CD4-positive, alpha-beta T cell treated with Interleukin-15 for 4 hours (primary cell): ENCODE measurements at places on chromosomes 3 and 15.

- no peak for DNase-seq
These were observed 72.4 kb downstream of the TBC1D2B start for GRCh38 chr15:78004919-78005634.

GRCh38 chr3:20186600-20187004 lies 596 bp upstream of the SGO1 start:
- no peak for DNase-seq

DNA sequence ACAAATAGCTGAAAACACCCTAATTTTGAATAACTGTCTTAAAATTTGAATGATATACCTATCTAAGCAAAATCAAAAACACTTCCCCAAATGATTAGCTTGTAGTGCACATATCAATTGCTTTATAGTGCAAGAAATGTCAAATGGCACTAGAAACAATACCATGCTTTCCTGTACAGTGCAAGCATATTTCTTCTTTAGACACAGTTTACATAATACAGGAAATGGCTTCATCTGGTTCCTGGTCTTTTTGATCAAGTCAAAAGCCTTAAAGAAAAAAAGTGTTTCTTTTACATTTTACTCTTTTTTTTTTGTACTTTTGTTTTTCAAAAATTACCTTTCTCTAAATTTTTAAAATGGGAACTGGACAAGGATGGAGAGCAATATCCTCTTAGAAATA lies 352.1 kb downstream of the MECOM start:
- no peak for DNase-seq

- no peak for DNase-seq
These were observed 44.6 kb downstream of the RFX7 start for GRCh38 chr15:56199038-56199437.

- DNase-seq, result no peak
These were observed 778 bp downstream of the MTMR10 start for GRCh38 chr15:30990446-30991254.

GRCh38 chr3:108380128-108380795 lies 83.9 kb downstream of the HHLA2 start:
- DNase-seq, result no peak

GRCh38 chr3:12222775-12223485 lies 64.2 kb upstream of the TIMP4 start:
- DNase-seq, result no peak

DNA sequence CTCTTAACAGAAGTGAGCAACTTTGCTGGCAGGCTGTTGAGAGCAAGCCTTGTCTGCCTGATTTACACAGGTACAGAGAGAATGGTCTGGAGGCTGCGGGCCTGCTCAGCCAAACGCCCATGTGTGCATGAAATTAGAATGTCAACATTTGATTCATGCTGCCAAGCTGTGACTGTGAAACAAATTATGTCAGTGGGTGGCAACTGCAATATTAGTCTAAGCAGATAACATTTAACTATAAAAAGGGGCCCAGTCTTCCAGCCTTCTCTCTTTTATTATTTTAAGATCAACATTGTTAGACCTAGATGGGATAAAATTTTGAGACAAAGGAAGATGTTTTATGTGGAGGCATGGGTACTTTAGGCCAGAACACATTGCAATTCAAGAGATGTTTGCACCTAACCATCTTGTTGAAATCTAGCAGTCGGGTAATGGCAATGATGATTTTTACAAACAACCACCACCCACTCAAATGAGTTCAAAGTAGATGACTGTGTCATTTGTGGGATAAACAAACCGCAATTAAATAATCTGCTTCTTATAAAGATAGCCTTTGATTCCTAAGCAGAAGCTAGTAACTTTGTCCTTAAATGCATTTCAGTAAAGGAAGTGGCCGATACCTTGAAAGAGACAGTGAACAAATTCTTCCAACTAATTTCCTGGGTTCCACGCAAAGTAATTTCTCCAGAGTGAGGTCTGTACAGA lies 70.2 kb downstream of the FOXB1 start:
- no peak for DNase-seq

- no peak for DNase-seq
These were observed 4.4 kb upstream of the ATP2C1 start for GRCh38 chr3:130889416-130889946.

- no peak for DNase-seq
These were observed at the start of gene CACNA2D3 for GRCh38 chr3:54122324-54123002. Gene CACNA2D3, plus strand, starts transcription at chr3:54122552.

DNA sequence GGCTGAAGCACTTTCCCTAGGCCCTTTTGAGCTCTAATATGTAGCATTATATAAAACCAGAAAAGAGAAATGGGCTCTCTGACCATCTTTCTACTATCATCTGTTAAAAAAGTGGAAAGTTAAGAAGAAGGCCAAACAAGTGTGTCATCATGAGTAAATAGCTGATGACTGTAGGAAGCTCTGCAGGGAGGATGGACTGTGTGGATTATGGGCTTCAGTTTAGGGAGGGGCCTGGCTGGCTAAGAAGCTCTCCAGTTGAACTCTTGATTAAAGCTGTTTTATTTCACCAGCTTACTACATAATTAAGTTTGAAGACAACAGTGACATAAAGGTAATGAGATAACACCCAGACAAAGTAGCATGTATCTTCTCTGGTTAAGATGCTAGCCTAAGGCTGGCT lies 30.6 kb downstream of the INTS14 start:
- DNase-seq, result no peak

- no peak for DNase-seq
These were observed 1121.4 kb upstream of the ALCAM start for GRCh38 chr3:104245261-104245660.

DNA sequence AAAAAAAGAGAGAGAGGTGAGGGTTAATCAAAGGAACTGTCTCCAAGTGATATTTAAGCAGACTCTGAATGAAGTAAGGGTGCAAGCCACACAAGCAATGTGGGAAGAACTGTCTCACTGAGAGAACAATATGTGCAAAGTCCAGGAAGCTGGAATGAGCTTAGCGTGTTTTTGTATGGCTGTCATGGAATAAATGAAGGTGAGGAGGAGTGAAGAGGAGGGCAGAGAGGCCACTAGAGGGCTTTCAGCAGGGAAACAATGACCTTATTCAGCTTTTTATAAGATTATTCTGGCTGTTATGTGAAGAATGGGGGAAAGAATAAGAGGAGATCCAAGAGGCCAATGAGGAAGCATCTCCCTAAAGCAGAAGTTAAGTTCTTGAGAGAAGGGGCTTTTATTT lies 86.9 kb upstream of the COL8A1 start:
- DNase-seq, result no peak

DNA sequence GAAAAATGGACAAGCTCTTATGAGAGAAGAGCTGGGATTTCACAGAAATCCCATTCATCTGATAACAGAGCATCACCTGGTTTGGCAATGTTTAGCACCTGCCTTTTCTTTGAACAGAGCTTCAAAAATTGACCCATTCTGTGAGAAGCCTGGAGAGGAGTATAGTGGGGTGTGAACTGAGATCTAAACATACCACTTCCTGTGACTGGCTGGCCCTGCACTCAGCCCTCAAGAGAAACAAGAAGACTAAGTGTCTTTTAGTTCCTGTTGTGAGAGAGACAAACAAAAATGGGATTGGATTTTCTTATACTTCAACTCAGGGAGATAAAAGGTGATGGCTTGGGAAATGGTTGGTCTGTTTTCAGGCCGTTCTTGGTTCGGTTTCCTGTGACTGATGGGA lies 1060.2 kb downstream of the ROBO1 start:
- no peak for DNase-seq

GRCh38 chr15:68028137-68028887 lies 25.8 kb upstream of the PIAS1 start:
- no peak for DNase-seq

DNA sequence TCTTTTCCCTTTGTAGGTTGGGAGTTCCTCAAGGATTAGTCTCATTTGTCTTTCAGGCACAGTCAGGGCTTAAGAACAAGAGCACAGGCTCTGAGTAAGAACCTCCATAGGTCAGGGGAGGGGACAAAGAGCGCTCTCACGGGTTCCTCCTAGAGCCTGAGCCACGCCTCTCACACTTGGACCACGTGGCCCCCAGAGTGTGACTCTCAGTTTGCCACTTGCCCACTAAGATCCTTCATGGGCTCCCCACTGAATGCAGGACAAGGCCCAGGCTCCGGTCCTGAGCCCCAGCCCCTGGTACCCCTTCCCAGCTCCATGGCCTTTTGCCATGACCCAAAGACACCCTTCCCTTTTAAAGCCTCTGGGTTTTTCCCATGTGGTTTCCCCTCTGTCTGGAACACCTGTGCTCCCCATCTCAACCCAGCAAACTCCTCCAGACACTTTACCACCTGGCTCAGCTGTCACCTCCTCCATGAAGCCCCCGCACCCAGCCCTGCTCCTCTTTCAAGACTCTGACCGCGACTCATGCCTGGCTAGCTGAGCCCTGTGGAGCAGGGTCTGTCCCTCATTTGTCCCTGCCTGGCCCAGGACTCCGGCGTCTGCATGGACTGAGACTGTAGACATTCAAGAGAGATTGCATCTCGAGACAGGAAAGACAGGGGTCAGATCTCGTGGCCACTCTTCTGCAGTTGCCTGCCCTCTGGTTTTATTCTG lies 32.7 kb downstream of the IQSEC1 start:
- peak; percentile 48 for DNase-seq

DNA sequence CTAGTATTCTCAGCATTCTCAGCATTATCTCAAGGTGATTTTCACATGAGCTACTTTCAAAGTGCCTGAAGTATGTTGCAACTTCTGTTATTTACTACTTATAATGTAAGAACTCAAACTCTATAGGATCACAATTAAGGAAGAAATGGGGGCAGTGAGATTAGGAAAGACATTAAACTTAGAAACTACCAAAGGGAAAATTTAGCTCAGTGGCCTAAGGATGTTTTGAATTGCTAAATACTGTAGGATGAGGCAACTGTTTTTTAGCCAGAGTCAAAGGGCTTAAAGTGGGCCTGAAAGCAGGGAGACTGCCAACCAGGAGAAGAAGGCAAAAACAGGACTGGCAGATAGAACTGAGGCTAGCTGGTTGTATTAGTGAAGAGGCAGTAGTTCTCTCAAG lies 55.5 kb upstream of the MBNL1 start:
- DNase-seq, result no peak

- no peak for DNase-seq
These were observed 74.9 kb downstream of the MB21D2 start for GRCh38 chr3:192842711-192843110.

DNA sequence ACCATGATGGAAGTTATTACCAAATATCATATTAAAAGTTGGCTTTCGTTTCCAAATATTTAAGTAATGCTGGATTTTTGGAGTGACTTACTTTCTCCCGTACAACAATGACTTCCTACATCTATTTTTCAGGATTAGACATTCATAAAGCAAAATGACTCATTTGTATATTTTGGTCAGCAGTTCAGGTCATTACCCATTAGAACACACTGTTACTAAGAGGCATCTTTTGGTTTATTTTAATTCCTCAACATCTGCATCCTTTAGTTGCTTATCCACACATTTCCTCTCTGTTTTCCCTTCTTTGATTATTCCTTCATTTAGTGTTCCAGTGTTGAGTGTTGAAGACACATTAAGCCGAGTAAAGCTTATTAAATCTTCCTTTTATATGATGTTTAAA lies 348.2 kb downstream of the NAALADL2 start:
- no peak for DNase-seq

- DNase-seq, result peak; percentile 86
These were observed 105.7 kb downstream of the AKAP13 start for GRCh38 chr15:85485956-85486567.

- DNase-seq, result no peak
These were observed 189.0 kb downstream of the STT3B start for GRCh38 chr3:31721676-31722075.

DNA sequence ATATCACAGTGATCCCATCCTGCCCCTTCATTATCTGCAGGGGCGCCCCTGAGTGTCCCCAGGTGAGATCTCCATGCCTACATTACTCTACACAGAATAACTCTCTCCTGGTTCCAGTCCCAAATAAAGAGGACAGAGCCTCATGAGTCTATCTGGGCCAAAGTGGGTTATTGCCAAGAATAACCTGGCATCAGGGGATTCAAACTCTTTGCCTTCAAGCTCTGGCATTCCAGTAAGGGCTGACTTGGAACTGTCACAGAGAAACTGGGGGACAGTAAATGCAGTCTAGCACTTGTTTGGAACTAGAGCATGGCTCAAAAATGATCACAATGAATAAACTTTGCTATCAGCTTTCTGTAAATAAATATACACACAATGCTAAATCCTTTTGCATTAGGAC lies 30.3 kb downstream of the GJD2 start:
- DNase-seq, result no peak

DNA sequence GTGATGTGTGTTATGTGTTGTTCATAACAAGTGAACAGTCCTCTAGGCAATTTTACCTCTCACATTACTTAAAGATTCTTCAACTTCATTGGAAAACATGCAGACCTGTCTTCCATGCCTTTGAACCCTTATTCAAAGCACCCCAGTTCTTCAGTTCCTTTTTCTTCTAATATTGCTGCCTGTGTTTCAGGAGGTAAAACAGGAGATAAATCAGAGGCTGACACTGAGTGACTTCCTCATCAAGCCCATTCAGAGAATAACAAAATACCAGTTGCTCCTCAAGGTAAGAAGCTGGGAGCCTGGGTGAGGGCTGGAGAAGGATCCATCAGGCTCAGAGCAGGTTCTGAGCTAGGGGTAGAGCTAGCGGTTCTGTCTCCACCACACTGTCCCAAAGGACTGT lies 71.1 kb upstream of the UMPS start:
- no peak for DNase-seq

DNA sequence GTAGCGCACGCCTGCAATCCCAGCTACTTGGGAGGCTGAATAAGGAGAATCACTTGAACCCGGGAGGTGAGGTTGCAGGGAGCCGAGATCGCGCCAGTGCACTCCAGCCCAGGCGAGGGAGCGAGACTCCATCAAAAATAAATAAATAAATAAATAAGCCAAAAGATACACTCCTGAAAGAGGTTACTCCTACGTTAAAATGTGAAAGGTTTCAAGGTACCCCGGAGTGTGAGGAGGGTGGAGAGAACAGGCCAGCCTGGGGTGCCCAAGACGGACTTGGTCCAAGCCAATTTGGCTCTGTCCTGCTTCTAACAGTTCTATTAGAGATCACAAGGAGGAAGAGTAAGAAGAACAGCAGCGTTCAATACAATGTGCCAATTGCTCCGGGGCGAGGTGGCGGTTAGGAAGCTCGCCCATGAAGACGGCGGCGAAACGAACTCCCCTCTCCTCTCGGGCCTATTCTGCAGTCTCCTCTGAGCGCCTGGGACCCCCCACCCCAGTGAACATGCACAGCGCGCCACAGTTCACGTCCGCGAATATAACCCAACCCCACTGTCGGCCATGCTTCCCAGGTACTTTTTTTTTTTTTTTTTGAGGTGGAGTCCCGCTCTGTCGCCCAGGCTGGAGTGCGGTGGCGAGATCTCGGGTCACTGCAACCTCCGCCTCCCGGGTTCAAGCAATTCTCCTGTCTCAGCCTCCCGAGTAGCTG lies 942 bp downstream of the ELP6 start:
- DNase-seq, result peak; percentile 6

DNA sequence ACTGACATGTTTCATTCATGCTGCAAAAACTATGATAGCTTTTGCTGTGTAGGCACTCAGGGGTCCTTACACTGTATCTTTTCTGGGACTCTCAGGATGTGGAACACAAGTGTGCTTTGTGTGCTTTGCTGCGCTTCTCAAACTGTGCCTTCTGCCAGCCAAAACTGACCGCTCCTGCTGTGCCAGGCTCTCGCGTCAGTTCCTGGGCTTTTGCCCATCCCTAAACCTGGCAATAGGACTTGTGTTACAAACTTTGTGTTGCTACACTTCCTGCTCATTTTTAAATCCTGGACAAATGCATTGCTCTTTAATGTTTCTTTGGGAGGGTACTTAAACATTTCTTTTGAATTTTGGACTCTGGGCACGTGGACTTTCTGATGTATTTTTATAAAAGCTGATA lies 60.3 kb downstream of the DIPK2A start:
- DNase-seq, result no peak

GRCh38 chr15:55897560-55898336 lies 95.7 kb downstream of the NEDD4 start:
- no peak for DNase-seq

- DNase-seq, result no peak
These were observed 21.5 kb downstream of the ALCAM start for GRCh38 chr3:105388176-105388575.
